ENCODE measurements at places on chromosomes 2 and 18.

GRCh38 chr2:148103946-148104345, 83.1 kb downstream of the MBD5 start:
- DNase-seq = no peak

GRCh38 chr2:146119586-146119985, 1599.7 kb upstream of the ZEB2 start:
- no peak for DNase-seq

GRCh38 chr2:121052023-121052422, 233.0 kb downstream of the TFCP2L1 start:
- DNase-seq = no peak

- no peak for DNase-seq
Measured at GRCh38 chr2:179444056-179444455, 179.4 kb upstream of the SESTD1 start.

- no peak for DNase-seq
Measured at GRCh38 chr2:214987261-214987660, 151.2 kb downstream of the ABCA12 start.

- DNase-seq = no peak
Measured at GRCh38 chr2:44351676-44352075, 9.6 kb downstream of the PREPL start.

GRCh38 chr2:67522148-67522547, 125.0 kb downstream of the ETAA1 start:
- DNase-seq = no peak

- no peak for DNase-seq
Measured at GRCh38 chr2:1968209-1968987, 224.1 kb upstream of the PXDN start.

DNA sequence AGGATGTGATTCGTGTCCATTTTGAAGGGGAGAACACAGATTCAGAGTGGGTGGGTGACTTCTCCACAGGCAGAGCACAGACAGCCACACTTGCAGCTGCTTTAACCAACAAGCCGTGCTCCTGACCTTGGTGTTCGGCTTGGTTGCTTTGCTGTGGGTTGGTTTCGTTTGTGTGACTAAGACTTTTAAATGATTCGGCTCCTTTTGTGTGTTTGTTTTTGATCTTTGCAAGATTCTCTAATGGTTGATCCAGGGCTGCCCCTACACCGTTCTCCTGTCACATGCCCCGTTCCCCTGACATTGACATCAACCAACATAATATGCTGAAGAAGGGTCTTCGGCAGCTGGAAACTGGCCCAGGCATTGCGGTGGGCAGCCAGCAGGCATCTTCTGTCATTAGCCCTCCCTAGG, 95.9 kb upstream of the MBOAT2 start:
- peak; percentile 11 for DNase-seq

DNA sequence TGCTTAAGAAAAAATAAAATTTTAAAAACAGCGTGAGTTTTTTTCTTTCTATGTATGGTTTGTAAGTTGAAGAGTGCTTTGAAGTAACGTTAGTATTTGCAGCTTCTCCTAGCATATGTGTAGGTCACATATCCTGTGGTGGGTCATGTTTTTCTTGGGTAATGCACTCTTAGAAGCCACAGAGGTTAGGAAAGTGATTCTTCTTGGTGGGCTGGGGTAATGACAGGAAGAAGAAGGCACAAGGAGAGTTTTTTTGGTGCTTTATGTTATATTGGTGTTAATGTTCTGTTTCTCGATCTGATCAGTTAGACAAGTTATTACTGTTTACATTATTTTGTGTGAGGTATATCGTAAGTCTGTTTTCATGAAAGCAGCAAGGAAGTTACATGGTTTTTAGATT, 109.0 kb downstream of the ICA1L start:
- no peak for DNase-seq

DNA sequence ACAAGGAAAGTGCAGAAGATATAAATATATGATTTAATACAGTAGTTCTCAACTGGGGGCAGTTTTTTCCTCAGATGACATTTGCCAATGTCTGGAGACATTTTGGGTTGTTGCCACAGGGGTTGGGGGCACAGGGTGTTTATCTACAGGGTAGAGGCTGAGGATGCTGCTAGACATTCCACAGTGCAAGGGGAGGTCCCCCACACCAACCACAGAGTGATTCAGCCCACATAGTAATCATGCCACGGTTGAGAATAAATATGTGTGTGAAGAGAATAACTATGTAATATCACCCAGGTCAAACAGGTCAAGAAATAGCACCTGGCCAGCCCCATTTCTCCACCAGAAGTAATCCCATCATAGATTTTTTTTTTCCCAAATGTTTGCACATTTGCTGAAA, 17.9 kb downstream of the DYSF start:
- DNase-seq = no peak

DNA sequence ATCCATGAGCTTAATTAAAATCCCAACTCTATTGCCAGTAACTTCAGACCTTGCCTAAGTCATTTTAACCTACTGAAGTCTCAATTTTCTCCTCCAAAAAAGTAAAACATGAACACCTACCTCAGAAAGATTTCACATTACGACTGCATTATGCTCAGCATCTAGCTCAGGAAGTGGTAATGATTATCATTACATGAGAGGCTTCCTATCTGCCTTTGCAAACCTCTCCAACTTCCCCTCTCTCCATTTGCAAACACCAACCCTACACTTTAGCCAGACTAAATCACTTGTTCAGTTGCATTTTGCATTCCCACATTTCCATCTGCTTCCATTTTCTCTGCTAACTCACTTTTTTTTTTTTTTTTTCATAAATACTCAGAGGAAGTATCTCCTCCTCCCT, 6.8 kb downstream of the SLC38A11 start:
- DNase-seq = no peak

- no peak for DNase-seq
Measured at GRCh38 chr18:9221661-9222060, 85.1 kb downstream of the ANKRD12 start.

GRCh38 chr2:38406597-38407110, 29.6 kb upstream of the ATL2 start:
- DNase-seq = no peak

DNA sequence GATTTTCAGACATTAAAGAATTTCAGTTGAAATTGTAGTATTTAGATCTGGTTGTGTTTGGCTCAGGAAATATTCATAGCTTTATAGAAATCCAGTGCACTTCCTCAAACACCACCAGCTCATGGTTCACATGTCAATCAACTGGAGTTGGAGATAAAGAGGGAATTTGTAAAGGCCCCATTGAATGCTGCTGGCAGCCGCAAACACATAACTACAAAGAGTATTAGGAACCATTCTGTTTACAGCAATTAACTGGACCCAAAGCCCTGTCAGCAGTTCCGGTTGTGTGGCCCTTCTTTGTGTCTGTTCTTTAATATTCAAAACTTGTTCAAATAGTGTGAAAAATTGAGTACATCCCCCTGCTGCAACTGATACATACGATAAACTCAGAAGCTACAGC, 107.4 kb upstream of the LRRTM4 start:
- DNase-seq = no peak

DNA sequence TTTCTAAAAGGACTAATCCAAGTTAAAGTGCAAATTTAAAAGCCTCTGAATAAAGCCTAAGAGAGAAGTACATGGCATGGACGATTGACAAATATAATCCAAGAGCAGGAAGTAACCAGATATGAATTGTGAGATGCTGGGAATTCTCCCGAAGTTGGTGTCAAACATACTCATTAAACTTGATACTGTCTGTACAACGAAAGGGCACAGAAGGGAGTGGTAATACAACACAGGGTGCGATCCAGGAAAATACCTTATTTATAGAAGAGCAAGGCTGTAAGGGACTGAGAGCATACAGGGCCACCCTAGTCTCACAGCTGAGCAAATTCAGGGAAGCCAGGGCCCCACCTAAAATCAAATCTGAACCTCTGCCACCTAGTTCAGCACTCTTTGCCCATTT, 41.6 kb downstream of the SEMA4F start:
- DNase-seq = no peak

- no peak for DNase-seq
Measured at GRCh38 chr2:34031097-34031496, 432.0 kb upstream of the FAM98A start.

GRCh38 chr18:37565977-37566478, 430 bp upstream of the CELF4 start:
- no peak for DNase-seq

DNA sequence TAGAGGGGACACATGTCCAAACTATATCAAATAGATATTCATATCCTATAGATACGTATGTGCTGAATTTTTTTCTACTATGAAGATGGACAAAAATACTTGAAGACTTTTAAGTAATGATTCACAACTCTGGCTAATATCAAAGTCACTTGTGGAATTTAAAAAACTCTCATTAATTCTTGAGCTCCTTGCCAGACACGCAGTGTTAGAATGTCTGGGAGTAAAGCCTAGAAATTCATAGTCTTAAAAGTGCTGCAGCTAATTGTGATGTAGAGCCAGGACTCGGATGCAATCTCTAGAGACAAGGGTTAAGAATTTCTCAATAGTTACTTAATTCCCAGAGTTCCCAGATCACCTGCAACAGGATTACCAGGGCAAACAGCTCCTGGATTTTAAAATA, 107.4 kb downstream of the ARL6IP6 start:
- no peak for DNase-seq

DNA sequence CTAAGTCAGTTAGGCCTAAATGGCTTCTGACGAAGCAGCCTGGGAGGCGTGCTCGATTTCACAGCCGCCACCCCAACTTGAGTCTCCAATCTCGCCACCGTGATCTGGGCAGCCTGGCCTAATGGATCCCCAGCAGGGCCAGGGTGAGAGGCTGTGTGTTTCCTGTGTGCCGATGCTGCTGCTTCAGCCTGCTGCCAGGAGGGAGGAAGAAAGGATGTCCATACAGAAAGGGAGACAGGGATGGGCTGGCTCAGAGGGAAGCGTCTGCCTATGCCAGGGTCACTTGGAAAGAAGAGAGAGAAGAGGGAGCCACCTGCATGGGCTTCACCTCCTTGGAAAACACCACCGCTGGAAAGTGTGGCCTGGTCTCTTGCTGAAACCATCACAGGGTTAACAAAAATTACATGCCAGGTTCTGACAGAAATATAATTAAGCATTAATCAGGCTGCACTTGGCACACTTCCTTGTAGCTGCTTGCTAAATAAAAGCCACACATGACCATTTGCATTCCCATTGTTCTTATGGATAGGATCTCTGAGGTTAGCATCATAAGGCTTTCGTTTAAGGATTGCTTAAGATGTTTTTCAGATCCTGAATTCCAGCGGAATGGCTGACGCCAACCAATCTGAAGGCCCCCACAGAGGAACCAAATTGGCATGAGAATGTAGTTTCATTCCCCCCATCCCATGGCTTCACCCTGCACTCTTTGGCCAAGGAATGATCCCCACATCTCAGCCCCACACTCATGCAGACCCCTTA, 108.8 kb upstream of the SLC1A4 start:
- DNase-seq = no peak

- DNase-seq = no peak
Measured at GRCh38 chr2:203697190-203697589, 9.2 kb upstream of the CD28 start.

DNA sequence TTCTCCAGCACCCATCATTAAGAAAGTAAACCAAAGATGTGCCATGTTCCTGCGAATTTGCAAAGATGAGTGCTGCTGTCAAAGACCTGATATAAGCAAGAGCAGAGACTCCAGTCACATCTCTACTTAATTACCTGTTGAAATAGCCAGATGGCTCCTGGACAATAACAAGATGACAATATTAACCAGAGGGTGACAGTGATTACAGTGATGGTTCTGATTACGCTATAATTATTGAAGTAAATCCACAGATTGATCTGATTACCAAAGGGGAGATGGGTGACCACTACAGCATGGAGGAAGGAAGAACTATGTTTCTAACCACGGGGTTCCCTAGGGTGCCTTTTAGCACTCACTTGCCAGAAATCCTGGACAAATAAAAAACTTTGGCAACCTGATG, 36.5 kb upstream of the AFF3 start:
- no peak for DNase-seq

GRCh38 chr18:70250781-70251180, 38.1 kb upstream of the SOCS6 start:
- no peak for DNase-seq

DNA sequence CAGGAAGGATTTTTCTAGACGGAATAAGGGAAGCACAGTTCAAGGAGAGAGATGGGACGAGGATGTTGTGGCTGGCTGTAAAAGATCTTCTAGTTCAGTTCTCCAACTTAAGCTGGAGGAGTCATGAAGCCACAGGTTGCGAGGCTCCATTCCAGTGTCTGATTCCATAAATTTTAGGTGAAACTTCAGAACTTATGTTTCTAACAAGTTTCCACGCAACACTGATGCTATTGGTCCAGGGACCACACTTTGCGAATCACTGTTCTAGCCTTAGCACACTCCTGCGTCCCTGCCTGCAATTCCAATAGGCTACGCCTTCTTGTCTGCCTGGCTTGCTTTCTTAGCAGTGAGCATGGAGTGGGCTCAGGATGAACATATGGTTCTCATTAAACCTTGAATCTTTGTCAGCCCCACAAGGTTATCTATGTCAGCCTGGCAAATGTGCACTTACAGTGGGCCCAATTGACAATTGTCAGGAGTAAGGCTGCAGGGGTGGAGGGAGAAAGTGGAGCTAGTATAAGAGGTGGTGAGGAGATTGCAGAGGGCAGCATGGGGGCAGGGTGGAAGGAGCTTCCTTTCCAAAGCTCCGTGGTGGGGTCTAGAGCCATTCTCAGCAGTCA, 438.1 kb upstream of the ST6GAL2 start:
- no peak for DNase-seq

- DNase-seq = no peak
Measured at GRCh38 chr2:20930928-20931327, 108.0 kb upstream of the LDAH start.

DNA sequence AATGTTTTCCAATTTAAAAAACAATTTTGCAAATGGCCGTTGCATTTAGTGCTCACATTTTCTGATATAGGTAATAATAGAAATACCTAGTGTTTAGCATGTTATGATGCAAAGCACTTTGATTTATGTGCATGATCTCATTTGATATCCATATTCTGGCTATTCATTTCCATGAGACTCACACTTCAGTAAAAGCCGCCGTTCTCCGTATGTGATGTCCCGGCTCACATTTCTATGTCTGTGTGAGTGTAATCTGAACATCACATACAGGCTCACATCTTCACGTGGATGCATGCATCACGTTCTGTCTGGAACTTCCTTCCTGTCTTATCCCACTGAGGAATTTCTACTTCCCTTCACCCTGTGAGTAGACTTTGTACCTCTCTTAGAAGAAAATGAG, 45.8 kb downstream of the DCDC2C start:
- no peak for DNase-seq

DNA sequence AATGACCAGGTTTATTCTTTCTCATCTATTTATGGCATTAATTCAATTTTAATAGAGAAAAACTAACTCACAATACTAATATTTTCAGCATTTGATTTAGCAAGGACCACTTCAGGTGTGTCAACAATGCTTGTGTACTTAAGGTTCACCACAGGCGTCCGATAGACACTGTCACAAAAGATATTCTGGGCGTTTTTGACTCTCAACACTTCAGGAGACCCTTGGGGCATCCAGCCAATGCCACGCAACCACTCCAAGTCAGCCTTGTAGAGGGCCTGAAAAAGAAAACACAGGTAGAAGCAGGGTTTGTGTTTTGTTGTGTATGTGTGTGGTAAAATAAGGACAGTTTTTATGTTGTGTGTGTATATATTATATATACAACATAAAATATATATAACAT, 158.2 kb downstream of the NEB start:
- DNase-seq = no peak

- no peak for DNase-seq
Measured at GRCh38 chr18:42401131-42401673, 446.2 kb downstream of the PIK3C3 start.

- no peak for DNase-seq
Measured at GRCh38 chr2:130183512-130184373, 1.7 kb downstream of the MZT2B start.
